ENCODE measurements at places on chromosomes 7 and 10.

DNA sequence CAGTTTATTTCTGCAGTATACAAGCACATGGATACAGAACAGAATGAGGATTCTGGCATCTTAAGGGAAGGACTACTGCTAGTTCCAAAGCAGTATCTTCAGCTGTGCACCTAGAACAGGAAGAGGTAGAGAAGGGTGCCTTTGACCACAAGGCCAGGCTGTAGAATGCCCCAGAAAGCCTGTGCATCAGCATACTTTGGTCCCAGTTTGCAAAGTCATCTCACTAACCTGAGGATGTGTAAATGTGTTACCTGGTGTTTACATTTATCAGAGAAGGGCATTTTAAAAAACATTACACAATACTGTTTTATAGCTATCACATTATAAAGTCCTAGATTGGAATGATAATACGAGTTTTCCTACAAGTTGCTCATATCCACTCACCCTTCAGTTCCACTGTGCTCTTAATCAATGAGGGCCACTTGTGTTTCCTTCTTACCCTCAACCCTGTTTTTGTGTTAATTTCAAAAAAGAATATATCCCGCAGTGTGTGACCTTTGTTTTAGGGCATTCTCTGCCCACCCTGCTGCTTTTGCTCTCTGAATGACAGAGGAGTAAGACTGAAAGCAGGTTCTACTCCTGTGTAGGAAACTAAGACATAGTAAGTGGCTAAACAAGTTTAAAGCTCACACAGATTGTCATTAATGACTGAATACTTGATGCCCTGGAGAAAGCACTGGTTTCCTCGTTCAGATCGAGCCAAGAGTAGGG, 3.4 kb downstream of the SLC35G1 start:
- no peak for DNase-seq

GRCh38 chr10:127906548-127907377, at the start of gene PTPRE:
TSS of gene PTPRE (plus strand) at chr10:127907103. CDS start at chr10:128040882, 133,779 bp downstream.
- DNase-seq, result peak; percentile 74

DNA sequence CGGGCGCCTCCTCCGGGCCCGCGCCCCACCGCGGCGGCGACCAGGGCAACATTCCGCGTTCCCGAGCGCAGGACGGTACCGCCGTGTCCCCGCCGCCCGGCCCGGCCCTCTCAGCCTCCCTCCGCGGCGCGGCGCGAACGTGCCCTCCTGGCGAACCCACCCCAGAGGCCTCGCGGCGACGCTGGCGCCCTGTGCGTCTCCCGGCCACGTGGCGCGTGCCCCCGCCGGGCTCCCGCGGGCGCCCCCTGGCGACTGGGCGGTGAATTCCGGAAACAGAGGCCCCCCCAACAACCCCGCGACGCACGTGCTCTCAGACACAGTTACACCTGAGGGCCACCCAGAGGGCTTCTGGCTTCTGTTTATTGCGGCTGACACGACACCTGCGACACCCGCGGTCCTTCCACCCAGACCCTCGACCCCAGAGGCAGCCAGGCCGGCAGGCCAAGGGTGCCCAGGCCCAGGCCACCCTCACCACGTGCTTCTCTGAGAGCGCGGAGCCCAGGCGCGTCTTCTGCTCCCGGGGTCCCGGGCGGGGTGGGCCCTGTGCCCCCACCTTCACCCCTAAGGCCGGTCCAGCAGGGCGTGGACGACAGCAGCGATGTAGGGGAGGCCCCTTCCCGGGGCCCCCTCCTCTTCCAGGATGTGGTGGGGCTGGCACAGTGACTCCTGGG, at the start of gene SAP25:
SAP25 (minus strand) TSS at position 210 of the 671 bp plus-strand sequence; CDS start at position 52, 158 bp downstream.
- no peak for DNase-seq

DNA sequence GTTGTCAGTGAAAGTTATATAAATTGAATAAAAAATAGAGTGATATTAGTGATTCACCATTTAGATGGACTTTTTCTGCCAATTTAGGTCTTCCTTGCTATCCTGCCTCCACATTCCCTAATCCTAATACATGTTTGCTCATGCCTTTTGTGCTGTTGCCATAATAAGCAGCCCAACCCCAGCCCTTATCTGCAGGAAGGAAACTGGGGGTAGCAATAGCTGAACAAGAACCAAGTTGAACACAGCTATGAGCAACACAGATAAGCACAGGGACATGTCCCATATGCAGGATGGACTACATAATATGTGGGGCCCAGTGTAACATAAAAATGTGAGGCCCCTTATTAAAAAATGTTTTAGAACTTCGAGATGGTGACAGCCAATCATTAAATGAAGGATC, 91.2 kb upstream of the AHR start:
- no peak for DNase-seq

GRCh38 chr10:49218480-49218879, 30.3 kb upstream of the TMEM273 start:
- DNase-seq, result no peak

GRCh38 chr7:27822245-27822644, 82.3 kb downstream of the TAX1BP1 start:
- no peak for DNase-seq

- DNase-seq, result peak; percentile 43
Measured at GRCh38 chr10:126045861-126046260, 149.5 kb downstream of the FANK1 start.

GRCh38 chr10:23158370-23158769, 33.7 kb upstream of the PTF1A start:
- peak; percentile 25 for DNase-seq

DNA sequence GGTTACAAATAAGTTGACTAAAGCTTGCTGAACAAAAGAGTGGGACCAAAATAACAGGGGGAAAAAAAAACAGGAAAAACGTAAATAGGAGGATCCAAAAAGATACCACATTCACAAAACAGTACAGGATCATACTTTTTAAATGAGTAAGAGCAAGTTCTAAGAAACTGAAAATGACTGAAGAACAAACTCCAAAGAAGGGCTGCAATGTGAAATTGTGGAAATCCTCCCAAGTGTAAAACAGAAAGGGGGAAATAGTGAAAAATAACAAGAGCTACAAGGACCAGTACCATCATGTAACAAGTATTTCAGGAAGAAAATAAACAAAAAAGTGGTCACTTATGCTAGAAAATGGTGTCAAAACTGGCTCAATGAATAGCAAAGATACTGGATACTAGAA, 46.3 kb downstream of the PDSS1 start:
- no peak for DNase-seq

DNA sequence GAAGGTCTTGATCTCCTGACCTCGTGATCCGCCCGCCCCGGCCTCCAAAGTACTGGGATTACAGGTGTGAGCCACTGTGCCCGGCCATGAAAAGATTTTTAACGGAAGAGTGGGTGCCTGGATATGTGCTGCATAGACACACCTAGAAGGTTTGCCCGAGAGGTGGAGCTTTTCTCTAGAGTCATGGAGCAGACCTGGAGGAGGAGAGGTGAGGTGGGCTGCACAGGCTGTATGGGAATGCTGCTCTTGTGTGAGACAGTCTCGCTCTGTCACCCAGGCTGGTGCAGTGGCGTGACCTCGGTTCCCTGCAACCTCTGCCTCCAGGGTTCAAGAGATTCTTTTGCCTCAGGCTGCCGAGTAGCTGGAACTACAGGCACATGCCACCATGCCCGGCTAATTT, 103.3 kb downstream of the ACTR3B start:
- no peak for DNase-seq

GRCh38 chr7:140059273-140060242, 3.2 kb downstream of the PARP12 start:
- DNase-seq, result no peak

DNA sequence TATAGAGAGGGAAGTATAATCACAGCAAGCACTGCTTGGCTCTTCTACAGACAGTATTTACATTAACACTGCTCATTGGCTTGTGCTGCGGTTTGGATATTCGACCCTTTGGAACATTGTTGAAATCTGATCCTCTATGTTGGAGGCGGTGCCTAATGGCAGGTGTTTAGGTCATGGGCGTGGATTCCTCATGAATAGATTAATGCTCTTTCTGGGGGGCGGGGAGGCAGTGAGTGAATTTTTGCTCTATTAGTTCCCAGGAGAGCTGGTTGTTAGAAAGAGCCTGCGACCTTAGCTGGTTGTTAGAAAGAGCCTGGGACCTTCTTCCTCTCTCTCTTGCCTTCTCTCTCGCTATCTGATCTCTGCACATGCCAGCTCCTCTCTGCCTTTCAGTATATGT, 77.3 kb upstream of the SVIL start:
- no peak for DNase-seq

DNA sequence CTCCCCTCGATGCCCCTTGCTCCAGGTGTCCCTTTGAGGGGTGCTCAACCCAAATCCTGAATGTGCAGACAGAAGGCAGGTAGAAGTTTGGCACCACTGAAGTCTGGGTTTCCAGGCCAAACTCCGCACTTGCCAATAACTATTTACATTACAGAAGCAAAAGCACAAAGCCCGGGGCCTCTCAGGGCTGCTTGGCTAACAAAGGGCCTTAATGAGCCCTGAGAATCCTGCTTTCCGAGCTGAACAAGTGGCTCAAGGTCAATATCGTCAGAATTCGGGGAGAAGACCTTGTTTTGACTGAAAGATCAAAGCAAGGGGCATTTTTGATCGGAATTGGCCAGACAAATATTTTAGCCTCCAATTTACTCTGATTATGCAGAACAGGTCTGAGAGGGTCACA, 189.9 kb downstream of the HERPUD2 start:
- DNase-seq, result no peak

DNA sequence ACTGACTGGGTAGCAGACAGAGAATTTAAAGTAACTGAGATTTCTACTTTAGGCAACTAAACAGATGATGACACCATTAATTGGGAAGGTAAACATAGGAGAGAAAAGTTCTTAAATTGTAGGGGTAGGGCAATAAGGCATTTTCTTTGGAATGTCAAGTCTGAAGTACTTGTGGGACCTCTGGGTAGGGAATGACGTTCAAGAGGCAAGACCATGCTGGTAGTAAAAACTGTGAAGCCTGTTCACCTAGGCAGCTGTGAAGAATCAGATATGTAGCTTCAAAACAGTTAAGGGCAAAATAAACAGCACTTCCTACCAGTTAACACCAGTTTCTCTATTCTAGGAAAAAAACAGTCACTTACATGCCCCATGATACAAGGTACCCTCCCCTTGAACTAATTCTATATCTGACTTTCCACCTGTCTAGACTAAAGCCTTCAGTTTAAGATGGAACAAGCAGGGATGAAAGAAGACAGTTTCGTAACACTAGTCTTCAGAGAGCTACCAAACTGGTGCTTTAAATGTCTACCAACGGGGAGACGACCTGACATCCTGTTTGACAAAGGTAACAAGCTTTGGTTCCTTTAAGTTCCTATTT, 63.1 kb upstream of the KCNIP2 start:
- DNase-seq, result no peak

DNA sequence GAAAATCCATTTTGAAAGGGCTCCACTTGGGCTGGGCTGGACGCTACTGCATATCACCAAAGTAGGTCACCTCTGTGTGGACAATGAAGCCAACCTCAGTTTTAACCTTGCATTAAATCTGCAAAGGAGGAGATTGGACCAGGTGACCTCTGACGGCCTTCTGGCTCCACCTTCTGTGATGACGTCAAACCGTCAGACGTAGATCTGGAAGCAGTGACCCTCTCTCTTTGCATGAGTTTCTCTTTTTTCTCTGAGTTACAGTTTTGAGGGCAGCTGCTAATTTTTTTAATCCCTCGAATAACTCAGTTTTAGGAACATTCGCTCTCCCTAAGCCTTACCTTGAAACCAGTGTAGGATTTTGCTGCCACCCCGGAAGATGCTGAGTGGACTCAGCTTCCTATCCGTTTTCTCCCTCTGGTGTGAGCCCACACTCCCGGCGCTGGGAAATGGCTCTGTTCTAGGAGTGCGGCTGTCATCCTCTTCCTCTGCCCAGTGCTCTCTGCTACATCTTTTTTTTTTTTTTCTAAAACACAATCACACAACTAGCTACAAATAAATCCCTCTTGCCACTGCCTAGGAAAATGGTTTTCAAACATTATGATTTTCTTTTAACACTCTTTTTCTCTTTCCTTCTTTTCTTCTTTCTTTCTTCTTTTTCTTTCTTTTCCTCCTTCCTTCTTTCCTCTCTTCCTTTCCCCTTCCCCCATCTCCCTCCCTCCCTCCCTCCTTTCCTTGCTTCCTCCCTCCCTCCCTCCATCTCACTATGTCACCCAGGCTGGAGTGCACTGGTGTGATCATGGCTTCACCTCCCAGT, 27.7 kb upstream of the NMT2 start:
- no peak for DNase-seq

- DNase-seq, result no peak
Measured at GRCh38 chr10:29266641-29267040, 22.2 kb upstream of the LYZL1 start.

DNA sequence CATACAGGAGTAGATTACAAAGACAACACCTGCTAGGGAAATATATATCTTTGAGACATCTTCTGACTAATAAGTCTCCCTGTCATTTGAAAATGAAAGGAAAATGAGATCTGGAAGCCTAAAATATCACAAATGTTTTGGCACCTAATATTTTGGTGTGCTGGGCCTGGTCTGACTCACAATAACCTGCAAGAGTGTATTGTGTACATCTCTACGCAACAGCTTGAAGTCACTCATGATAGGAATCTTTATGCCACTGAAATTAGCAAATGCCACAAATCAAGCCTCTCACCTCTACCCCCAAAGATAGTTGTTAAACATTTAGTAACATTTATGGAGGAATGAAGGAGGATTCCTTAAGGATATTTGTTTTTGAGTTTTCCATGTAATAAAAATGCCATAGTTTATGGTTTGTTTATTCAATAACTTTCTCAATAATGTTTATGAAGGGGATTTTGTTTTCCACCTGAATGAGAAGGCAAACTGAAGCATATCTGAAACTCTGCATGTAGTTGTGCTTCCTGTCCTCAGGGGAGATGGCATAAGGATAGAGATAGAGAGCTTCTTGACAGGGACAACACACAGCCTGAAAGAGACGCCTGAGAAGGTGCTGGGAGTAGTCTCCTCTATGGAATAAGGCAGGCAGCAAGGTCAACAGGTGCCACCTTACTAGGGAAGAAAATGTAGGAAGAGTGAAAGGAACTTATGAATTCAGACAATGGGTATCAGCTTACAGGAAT, 197.4 kb downstream of the AHR start:
- DNase-seq, result no peak

DNA sequence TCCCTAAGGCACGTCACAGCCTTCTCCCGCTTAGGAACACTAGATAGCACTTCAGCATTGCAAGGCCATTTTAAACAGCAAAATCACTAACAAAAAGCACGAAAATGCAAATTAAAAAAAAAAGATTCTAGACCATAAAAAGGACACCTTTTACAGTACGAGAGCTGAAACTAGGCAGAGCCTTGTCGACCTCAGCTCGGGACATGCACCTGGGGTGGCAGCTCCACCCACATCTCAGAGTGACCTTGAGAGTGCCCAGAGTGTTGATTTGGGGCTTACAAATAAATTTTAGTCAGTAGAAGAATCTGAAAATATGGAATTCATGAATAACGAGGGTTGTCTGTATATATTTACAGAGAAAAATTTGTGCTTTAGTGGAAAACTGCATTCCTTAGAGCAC, 1.1 kb downstream of the MRPS24 start:
- DNase-seq, result no peak

GRCh38 chr7:2065528-2065927, 167.2 kb downstream of the MAD1L1 start:
- no peak for DNase-seq

DNA sequence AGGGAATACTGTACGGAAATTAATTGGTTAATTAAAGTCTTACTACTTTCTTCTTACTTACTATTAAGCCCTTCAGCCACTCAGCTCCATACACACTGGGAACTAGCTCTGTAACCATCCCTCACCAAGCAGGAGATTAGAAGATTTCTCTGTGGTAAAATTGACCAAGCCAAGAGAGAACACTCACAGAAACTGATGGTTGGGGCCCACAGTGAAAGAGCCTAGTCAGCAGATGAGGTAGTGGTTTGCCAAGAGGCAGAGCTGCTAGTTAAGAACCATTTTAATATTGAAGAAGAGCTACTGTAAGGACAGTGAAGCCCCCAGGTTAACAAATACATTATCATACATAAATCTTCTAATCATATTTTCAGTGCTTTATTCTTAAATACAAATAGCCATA, 21.8 kb upstream of the C10orf53 start:
- no peak for DNase-seq

Measured in inflammatory macrophage treated with lipopolysaccharide for 1 hour (primary cell).